ENCODE measurements at places on chromosomes 2 and 18.
A peak's percentile ranks its signal among the peaks of the same experiment; 100 is the strongest.

DNA sequence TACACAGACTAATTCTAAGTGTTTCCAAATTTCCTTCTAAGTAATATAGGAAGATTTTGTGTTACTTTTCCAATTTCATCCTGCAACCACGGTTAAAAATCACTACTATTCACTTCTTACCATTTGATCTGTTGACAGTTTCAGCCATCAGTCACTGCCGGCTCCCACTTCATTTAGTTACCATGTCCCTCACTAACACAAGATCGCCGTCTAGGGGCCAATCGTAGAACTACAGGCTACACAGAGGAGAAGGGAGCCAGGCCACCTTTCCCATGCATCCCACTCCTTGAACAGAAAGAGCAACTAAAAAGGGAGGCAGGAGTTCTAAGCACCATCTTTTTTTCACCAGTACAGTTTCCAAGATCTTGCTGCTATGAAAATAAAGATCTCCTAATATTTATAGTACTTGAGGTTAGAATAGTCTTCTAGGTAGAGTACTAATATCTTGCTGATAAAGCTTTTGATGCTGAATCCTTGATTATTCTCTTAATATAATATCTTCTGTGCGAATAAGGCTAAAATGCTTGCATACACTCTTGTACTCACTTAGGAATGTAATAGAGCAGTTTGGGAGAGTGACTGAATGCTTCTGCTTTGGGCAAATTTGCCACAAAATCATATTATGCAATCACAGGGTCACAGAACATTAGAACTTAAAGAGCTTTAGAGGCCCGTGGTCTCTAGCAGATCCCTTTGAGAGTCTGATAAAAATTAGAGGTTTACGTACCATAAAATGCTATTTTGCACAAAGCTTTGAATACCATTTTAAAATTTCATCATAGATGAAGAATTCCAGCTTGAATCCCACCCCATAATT, 39.5 kb upstream of the CYP1B1 start:
- DNase-seq: no peak

DNA sequence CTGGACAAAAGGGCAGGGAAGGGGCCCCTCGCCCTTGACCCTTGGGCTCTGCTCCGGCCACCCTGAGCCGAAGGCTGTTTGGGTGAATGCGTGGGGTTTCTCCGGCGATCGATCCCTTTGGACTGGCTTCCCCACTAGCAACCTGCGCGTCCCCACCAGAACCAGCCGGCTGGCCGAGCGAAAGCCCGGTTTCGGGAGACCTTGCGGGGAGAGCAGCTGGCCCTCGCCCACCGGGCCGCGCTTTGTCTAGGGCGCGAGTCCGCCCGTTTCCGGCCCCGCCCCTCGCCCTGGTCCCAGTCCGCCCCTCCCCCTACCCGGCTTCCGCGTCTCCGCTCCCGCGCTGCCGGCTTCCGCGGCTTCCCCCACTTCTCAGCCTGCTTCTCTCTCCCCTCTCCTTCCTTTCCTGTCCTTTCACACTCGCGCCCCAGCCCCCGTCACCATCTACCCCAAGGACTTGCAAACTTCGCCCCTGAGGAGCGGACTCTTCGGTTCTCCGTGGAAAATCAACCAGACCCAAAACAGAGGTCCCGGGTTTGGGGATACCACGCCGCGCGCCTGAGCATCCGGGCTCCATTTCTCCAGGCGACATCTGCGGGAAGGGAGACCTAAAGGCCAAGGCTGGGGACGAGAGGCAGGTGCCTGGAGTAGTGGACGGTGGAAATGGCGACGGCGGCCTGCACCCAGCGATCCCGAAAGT, 48.0 kb upstream of the ATP6V1B1 start:
- DNase-seq: no peak

DNA sequence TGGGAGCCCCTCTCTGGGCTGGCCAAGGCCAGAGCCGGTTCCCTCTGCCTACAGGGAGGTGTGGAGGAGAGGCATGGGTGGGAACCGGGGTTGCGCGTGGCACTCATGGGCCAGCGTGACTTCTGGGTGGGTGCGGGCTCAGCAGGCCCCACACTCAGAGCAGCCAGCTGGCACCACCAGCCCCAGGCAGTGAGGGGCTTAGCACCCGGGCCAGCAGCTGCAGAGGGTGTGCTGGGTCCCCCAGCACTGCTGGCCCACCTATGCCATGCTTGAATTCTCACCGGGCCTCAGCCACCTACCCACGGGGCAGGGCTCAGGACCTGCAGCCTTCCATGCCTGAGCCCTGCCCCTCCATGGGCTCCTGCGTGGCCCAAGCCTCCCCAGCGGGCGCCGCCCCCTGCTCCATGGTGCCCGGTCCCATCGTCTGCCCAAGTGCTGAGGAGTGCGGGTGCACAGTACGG, 248.5 kb upstream of the HNMT start:
- no peak for DNase-seq

GRCh38 chr2:60359569-60359968, 193.9 kb downstream of the BCL11A start:
- no peak for DNase-seq

- no peak for DNase-seq
Measured at GRCh38 chr2:169585673-169586072, 1.5 kb downstream of the PPIG start.

GRCh38 chr2:113201496-113202304, 27.9 kb downstream of the PSD4 start:
- DNase-seq: no peak

DNA sequence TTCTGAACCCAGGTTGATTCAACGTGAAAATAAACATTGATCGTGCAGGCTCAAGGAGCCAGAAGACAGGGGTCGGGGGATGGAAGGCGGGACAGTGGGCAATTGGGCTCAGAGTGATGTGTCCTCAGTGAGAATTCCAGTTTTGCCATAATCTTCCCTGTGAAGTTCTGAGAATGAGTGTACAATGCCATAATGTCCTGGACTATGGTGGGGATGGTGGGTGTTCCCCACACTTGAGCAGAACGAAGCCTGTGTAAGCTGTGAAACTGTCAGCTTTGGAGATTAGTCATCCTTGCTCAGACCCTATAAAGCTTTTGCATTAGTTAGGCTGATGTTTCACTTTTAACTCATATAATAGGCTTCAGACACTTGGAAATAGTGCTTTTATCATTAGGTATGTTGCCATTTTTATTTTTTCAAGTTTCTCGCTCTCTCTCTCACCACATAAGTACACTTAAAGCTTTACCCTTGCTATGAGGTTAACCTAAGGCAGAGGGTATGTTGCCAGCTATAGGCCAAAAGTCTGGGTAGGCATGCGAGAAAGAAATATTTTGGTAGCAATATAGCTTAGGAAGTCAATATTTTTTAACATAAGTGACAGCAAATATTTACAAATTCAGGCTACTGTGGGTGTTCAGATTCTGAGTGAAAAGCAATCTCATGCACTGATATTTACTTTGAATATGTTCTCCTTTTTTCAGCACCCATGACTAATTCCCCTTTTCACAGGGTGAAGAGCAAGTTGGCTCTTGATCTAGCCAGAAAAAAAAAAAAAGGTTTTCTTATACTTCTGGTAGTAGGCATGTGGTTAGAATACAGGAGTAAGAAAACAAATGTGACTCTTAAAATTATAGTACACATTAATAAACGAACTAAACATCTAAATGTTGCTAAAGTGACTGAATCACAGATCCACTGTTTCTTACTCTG, 47.2 kb downstream of the CDC42EP3 start:
- DNase-seq: no peak

GRCh38 chr2:191125646-191126045, 25.1 kb downstream of the STAT4 start:
- no peak for DNase-seq

- no peak for DNase-seq
Measured at GRCh38 chr2:213069531-213069930, 81.9 kb downstream of the IKZF2 start.

DNA sequence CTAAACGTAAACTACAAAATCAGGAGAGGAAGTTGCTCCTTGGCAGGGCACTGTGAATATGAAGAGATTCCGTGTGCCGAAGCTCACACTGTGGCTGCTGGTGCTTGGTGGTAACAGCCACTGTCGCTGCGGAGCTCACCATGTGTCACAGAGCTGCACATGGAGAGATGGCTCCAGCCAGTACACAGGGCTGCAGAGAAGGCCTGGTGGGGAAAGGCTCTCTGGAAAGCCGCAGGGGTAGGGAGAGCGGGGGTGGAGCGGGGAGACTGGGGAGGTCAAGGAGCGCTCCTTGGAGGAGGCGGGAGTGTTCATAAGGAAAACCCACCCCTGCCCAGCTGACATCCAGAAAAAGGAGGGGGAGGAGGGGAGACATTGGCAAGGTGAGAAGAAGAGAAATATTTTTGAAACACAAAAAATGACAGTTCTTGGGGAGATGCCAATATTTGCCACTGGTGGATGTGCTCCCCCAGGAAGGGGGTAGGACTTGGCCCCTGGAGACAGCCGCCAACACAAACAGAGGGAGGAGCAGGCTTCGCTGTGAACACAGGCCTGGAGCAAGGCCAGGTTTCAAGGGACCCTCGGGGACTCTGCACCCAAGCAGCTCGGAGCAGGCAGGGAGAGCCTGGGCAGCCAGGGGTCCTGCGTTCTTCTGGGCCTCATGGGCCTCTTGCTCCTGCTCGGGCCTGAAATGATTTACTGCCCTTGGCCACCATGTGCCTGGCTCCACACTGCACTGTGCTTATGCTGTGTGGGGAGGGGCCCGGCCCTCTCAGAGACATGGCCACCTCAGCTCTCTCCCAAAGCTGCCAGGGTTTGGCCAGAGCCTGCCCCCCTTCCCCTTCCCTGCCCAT, 102.6 kb upstream of the GLI2 start:
- DNase-seq: peak; percentile 8

DNA sequence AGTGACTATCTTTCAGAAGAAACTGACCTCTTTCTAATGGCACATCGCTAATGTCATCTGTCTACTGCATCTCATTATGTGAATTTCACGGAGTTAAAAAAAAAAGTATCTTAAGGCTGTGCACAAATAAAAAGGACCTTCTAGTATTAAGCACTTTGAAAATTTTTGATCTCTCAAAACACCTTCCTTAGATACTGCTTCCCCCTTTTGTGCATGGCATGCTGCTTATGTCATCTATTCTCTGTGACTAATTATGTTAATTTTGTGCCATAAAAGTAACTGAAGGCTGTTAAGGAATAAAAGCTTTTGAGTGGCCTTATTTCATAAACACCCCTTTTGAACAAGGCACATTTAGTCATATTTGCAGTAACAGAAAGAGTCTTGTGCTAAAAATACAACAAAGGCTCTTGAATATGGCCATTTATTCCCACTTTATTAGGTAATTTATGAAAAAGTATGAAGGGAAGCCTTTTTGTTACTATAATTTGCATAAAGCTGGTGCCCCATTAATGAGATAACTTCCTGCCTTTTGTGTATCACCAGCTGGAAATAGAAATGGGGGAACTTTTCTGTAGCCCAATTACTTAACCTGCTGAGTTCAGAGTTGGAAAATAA, 1412.0 kb upstream of the ZEB2 start:
- no peak for DNase-seq

DNA sequence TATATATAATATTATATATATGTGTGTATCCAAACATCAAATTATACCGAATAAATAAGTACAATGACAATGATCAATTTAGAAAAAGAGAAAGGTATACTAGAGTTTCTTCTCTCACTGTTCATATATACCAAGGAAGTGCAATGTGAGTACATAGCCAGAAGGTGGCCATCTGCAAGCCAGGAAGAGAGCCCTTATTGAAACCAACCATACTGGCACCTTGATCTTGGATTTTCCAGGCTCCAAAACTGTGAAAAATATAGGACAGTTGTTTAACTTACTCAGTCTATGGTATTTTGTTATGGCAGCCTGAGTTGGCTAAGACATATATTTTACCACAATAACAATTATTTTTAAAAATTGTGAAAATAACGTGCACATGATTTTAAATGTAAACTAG, 1490.2 kb upstream of the SLC39A10 start:
- no peak for DNase-seq

DNA sequence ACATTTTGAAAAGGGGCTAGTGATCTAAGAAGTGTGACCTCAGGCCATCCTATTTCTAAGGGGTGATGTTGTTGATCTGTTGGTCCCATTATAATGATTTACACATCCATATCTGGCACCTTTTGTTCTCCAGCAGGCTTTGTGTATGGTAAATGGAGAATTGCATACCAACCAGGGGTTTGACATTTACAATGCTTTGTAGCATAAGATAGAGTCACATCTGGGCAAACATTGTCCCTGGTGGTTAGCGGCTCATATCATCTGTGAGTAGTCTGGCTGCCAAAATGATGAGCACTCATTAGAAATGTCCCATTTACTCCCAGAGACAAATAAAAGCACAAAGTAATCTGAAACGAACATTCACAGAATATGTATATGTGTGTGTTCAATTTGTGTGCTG, 1775.5 kb upstream of the CELF4 start:
- no peak for DNase-seq

DNA sequence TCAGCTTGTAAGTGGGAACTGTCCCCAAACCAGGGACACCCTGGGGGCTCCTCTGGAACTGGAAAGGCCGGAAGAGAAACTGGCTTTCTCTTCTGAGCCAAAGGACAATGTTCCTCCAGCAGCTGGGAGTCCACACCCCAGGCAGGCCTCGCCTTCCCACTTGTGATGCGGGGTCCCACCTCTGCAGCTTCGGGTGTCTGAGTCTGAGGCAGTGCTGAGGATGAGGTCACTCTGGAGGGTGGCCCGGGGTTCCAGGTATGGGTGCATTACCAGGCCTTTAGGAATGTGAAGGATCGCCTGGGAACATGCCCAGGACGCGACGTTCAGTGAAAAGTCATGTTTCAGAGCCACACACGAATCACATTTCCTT, 18.2 kb upstream of the BOK start:
- DNase-seq: no peak

GRCh38 chr18:70671889-70672565, 383.2 kb downstream of the SOCS6 start:
- no peak for DNase-seq

- DNase-seq: no peak
Measured at GRCh38 chr2:37436323-37436722, 91.9 kb downstream of the QPCT start.

All from substantia nigra (tissue), 51 donors.